Cerebellar nuclear complex (tissue), 1 donor: ENCODE measurements at places on chromosomes 16 and 17.

DNA sequence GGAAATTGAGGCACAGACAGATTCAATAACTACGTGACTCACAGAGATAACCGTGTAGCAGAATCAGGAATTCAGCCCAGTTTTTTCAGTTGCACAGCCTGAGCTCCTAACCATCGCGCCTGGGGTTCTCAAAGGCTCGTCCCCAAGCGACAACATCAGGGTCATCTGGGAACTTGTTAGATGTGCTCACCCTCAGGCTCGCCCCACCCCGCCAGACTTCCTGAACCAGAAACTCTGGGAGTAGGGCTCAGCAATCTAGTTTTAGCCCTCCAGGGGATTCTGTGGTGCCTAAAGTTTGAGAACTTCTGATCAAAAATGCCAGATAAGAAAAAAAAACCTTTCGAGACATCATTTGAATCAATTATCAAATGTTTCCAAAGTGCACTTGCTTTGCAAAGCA is 559.8 kb downstream of the WWOX start:
- no peak for DNase-seq

DNA sequence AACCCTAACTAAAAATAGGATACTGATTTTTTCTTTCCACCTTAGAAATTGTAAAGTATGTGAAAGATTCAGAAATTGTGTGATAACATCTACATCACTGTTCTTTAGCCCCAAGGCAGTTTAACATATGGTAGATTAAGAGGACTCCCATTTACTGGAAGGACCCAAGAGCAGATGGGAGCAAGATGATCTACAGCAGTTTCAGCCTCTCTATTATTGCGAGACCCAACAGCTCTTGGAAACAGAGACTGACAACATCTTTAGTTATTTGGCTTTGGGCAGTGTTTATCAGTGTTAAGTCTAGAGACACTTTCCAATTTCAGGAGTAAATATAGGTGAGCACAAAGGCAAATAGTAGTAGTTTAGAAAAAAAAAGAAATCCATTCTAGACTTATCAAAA is 124.9 kb upstream of the CORO6 start:
- DNase-seq = no peak

- no peak for DNase-seq
These were observed 4.3 kb downstream of the KRT19 start for GRCh38 chr17:41523787-41524186.

DNA sequence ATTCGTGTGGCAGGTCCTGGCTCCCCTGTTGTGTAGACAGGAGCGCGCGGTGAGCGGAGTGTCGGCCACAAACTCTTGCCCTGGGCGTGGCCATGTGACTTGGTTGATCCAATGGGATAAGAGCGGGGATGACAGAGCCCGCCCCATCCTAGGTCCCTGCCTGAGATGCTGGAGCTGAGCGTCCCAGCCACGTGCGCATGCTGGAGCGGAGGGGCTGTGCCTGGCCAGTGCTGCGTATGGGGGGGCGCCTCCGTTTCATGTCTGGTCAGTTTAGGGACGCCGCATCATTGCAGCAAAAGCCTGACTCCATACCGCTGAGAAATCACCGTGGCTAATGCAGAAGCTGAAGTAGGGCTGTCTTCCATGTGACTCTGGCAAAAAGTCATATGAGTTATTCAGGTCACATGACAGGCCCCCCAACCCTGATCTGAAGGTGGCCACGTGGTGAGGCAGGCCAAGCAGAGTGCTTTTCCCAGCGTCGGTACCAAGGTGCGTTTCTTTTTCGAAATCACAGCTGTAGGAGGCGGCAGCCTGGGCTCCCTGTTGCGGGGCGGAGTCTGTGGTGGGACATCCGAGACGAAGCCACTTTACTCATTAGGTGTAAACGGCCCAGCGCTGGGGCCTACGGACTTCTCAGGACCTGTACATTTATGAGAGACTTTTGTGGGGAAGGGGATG is 22.5 kb downstream of the HSBP1 start:
- DNase-seq = no peak

DNA sequence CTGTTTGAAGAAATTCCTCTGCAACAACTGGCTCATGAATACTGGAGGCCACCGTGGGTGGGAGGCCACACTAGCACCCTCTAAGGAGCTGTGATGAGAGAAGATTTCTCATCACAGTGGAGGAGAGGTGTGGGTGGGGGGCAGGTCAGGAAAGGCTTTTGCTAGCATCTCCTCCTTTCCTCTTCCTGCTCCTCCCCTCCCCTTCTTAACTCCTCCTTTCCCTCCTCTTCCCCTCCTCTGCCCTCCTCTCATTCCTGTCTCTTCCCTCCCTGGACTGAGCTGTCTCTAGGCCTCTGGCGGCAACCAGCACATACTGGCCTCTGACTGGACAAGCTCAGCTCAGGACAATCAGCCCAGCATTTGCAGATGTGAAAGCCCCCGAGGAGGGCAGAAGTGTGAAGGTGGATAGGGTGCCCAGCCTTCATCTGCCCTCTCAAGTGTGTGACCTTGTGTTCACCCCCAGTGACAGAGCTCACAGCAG is 19.0 kb upstream of the LHX1 start:
- DNase-seq = no peak

GRCh38 chr17:8482546-8482945 is 46.9 kb downstream of the NDEL1 start:
- no peak for DNase-seq

- no peak for DNase-seq
These were observed 113.6 kb downstream of the SMG6 start for GRCh38 chr17:2190014-2190413.

DNA sequence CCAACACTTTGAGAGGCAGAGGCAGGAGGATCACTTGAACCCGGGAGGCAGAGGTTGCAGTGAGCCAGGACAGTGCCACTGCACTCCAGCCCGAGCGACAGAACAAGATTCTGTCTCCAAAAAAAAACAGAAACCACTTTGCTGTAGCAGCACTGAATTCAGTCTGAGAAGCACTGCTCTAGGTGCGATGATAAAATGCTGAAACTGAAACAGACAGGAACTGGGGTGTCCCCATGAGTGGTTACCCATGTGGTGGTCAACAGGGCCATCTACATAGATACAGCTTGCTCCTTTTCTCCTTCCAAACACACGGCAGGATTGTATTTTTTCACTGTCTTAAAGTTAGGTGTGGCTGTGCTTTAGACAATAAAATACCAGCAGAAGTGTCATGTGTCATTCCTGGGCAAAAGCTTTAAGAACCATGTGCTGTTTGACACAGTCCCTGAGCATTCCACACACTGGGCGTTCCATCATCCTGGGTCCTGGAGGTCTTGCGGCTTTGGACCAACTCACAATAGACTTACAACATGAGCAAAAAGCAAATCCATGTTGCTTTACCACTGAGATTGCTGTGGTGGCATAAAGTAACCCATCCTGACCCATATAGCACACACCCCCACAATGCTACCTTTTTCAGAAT is 11.5 kb downstream of the GAS7 start:
- no peak for DNase-seq

DNA sequence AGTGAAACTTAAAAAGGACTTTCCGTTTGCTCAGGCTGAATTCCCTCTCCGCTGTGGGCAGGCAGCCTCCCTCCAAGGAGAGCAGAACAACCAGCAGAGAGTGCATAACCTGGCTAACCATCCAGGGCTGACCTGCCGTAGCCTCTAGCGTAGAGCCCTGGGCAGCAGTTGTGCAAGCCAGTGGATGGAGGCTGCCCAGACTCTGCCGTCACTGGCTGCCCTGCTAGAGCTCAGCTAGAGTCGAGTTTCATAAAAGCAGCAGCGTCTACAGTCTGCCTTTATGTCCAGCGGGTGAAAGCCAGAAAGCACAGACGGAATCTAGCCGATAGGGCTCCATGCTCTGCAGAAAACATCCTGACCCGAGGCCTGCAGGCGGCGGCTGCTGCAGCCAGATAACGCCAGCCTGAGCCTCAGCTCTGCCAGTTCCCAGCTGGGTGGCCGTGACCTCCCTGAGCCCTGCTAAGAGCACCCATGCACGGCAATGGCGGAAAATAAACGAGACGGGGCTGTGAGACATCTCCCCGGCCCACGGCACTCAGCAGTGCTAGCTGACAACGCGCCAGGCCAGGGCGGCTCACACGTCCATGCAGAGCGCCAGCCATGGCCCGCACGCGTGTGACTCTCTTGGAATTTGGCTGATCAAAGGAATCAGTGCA is 231.3 kb downstream of the ENGASE start:
- DNase-seq = no peak

GRCh38 chr17:8740486-8740885 is 4.2 kb downstream of the CCDC42 start:
- DNase-seq = no peak

DNA sequence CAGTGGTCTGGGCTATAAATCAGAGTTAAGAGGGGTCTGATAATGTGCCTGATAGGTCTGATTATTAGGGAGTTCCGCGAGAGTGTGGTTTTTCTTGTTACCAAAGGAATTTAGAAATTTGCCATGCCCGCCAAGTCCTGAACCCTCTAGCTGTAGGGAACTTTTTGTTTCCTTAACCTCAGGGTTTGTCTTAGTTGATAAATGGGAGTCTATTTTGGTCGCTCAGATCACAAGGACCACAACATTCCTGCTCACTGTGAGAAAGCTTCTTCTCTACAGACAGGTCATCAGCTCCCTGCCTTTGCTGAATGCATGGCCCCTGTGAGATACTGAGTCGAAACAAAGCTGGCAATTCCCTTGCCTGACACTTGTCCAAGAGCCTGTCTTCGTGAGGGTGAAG is 497.8 kb downstream of the HS3ST4 start:
- no peak for DNase-seq

GRCh38 chr16:84396537-84397008 is 28.2 kb downstream of the ATP2C2 start:
- DNase-seq = no peak

GRCh38 chr16:9495824-9496223 is 404.4 kb downstream of the HAPSTR1 start:
- DNase-seq = no peak

- DNase-seq = no peak
These were observed 4.9 kb downstream of the STARD3 start for GRCh38 chr17:39641883-39642282.

- DNase-seq = no peak
These were observed 4.2 kb downstream of the SLX4 start for GRCh38 chr16:3607161-3607560.

DNA sequence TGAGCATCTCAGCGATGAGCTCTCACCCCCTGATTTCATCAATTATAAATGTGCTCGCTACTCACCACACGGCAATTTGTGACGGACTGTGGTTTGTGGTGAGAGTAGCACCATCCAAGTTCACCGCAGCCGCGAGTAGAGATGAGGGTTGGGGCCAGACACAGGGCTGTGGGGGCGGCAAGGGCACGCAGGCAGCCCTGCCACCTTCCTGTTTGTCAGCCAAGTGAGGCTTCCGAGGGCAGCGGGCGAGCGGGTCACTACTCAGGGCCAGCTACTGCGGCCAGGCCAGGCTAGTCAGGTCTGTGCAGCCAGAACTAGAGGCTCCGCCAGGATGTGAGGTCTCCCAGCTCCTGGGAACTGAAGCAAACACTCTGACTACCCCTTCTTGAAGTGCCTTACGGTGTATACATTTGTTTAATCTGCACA is 39.6 kb upstream of the MEOX1 start:
- DNase-seq = no peak

GRCh38 chr17:9521062-9521461 is 54.6 kb downstream of the STX8 start:
- no peak for DNase-seq

DNA sequence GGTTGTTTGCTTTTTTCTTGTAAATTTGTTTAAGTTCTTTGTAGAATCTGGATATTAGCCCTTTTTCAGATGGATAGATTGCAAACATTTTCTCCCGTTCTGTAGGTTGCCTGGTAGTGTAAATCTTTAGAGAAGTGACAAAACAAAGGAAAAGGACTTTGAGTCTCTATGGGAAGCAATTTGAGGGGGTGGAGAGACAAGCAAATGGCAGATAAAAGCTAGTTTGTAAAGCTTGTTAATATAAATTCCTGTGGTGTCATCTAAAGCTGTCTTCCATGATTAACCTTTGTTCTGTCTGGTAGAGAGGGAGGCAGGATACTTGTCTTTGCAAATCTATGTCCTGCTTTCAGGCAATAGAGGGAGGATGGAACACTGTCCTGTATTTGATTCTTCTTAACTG is 40.6 kb upstream of the CACNG4 start:
- no peak for DNase-seq

GRCh38 chr17:28724500-28725165 is 1.4 kb downstream of the TLCD1 start:
- no peak for DNase-seq

GRCh38 chr16:82470620-82471152 is 156.1 kb upstream of the CDH13 start:
- DNase-seq = no peak

GRCh38 chr16:9092978-9093344 is 1.5 kb downstream of the HAPSTR1 start:
- no peak for DNase-seq

GRCh38 chr17:17683710-17684365 is 2.6 kb downstream of the RAI1 start:
- no peak for DNase-seq

DNA sequence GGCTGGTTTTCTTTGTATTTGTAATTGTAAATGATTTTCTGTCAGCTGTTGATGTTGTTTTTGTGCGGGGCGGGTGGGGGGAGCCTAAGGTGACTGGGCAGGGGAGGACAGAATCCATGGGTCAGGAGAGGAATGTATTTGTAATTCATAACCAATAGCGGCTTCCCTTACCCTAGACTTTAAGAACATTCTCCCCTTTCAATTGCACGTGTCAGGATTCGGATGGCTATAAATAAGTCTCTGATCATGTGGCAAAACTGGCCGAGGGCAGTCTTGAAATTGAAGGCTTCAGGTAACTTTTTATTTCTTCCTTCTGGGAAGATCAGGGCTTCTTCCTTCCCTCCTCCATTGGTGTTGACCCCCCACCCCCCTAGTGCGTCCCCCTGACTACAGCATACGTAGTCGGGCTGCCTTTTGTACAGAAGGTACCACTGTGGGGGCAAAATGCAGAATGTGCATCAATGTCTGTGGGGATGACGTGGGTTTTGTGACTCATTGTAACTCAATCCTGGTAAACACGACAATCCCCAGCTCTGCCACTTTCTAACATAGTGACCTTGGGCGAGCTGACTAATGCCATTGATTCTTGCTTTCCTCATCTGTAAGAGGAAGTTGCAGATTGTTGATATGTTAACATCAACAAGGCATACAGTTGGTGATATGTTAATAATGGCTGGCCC is 16.2 kb downstream of the MARCHF10 start:
- no peak for DNase-seq

- no peak for DNase-seq
These were observed 92.3 kb upstream of the FAM20A start for GRCh38 chr17:68693466-68693865.

DNA sequence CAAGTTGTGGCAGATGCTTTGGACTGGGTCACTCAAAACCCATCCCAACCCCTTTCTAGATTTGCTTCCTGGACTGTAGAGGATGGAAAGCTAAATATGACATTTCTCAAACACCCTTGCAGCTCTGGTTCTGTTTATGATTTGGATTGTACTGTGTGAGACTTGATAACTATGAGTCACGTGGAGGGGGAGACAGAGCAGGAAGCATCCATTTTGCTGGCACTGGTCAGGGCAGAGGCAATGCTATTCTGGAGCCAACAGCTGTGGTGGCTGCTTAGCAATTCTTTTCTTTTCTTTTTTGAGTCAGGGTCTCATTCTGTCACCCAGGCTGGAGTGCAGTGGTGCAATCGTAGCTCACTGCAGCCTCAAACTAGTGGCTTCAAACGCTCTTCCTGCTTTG is 13.6 kb upstream of the TERF2 start:
- DNase-seq = no peak

- no peak for DNase-seq
These were observed 637 bp downstream of the PLCG2 start for GRCh38 chr16:81779536-81780320.

- no peak for DNase-seq
These were observed 15.2 kb downstream of the C1QTNF1 start for GRCh38 chr17:79039171-79039570.

- no peak for DNase-seq
These were observed 15.2 kb upstream of the HERPUD1 start for GRCh38 chr16:56916571-56917403.
